Epithelial cell of proximal tubule (primary cell): ENCODE measurements at places on chromosomes 6 and 20. TPM values are rescaled to one million over a fixed set of nuclear protein-coding genes. Genes with fewer than 3 reads are reported as not detected.

DNA sequence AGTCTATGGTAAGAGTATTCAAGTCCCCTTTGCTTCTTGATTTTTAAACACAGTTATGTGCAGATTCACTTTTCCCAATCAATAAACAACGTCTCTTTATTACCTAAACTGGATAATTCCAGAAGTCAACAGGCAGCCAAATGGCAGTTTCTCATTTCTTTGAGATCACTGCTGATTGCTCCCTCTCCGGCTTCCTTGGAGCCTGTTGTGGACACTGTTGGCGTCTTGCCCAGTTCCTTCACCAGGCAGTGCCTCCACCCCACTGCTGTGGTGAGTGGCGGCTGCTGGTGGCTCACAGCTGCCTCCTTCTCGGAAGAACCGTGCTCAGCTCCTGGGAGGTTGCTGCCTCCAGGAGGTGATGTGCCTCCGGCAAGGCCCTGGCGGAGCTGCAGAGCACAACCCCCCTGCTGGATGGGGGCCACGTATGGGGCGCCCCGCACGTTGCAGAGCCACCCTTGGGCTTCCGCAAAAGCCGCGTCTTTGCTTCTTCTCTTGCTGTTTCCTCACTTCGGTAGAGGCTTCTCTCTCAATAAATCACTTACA is 105.1 kb upstream of the CNKSR3 start:
- peak; percentile 64 for DNase-seq

DNA sequence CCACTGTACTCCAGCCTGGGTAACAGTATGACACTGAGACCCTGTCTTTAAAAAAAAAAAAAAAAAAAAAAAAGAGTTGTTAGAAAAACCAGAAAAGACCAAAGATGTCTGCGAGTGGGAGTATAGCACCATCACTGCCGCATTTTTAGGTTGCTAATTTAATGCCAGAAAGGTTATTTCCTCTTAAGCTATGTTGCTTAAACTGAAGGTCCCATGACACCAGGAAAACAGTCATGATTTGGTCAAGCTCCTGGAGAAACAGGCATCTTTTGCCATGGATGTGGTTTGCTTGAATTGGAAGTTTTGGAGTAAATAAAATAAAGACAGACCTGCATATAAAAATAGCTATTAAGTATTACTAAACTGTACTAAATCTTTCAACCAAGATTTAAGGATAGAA is 68.3 kb upstream of the TNFRSF21 start:
- DNase-seq = no peak

- DNase-seq = no peak
Observed at GRCh38 chr6:138586638-138587037, 87.3 kb upstream of the NHSL1 start.

GRCh38 chr20:43722153-43722505 is 4.7 kb downstream of the GTSF1L start:
- DNase-seq = no peak

DNA sequence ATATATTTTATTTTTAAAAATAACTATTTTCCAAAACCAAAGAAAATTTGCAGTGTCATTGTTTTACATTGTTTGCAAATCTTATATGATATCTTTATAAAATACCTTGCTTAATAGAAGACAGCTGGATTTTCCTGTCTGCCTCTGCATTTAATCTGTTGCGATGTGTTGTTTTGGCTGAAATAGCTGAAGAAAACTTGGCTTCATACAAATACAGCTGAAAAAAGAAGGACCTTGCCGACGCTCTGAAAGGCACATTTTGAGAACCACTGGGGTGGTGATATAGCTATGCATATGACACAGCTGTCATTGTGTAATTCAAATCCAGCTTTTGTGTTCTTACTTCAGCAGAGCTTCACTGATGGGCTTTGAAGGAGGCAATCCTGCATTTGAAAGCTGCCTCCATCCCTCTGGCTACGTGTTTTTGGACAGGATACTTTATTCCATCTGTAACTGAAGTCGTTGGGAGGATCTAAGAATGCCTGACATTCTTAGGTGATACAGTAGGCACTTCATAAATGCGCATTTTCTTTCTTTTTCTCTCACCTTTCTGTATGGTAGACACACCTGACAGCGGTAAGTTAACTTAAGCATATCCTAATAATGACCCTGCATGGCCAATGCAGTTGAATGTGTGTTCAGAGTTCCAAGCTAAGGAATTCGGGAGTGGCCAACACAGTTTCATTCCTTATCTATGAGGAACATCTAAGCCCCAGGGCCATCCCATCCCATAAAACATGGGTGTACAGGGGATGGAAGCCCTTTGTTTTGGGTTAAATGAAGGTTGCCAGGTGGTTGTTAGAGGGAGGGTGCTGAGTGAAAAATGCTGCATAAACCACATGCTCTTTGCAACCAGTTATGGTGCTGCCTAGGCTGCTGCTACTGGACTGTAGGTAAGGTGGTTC is 213.0 kb downstream of the TFAP2A start:
- no peak for DNase-seq

DNA sequence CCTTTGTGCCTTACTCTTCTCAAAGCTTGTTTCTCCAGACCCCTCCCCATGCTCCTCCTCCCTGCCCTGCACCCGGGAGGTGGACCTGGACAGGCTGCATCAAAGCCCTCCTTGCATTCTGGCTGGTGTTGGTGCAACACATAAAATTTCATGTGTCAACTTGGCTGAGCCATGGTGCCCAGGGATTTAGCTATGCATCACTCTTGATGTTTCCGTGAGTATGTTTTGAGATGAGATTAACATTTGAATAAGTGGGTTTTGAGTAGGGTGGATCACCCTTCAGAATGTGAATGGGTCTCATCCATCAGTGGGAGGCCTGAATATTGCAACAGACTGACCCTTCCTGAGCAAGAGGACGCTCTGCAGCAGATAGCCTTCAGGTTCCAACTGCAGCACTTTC is 4.4 kb upstream of the OCSTAMP start:
- DNase-seq = no peak

DNA sequence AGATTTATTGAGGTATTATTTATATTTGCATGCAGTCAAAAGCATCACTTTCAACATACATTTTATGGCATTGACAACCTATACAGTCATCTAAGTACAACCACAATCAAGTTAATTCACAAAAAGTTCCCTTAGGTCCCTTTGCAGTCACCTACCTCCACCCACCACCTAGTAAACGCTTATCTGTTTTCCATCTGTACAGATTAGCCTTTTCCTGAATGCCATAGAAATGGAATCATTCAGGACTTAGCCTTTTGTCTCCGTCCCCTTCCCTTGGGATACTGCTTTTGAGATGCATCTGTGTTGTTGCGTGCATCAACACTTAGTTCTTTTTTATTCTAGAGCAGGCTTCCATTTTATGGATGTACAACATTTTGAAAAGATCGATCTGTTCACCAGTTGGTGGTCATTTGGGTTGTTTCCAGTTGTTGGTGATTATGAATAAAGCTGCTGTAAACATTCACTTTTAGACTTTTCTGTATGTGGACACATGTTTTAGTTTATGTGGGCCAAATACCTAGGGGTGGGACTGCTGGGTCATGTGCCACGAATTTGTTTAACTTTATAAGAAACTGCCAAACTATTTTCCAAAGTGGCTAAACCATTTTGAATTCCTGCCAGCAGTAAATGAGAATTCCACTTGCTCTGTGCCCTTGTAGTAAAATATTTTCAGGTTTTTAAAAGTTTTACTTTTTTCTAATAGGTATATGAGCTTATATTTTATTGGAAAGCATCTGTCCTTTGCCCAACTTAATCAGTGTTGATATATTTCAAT is 17.6 kb upstream of the IFNGR1 start:
- DNase-seq = no peak

DNA sequence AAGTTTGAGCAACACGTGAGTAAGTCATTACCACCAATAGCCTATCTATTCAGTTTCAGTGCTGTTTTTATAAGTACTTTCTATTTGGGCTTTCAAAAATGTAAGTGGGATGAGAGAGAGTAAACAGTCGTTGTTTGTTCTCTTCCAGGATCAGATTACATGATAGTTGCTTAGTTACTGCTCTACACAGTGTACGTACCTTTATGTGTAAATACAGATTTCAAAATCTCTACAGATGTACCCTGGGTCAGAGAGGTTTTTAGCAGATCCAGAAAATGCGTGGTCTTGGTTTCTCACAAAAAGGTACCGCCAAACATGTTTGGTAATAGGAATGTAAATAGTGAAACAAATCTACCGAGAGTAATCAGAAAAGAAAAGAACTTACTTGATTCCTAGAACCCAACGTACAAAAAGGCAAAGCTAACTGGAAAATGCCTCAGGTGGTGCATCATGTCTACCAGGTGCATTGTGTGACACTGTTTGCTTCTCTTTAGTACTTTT is 421.1 kb downstream of the BCKDHB start:
- no peak for DNase-seq

- no peak for DNase-seq
Observed at GRCh38 chr6:49713346-49713745, at the start of gene CRISP2. CRISP2 (minus strand) TSS chr6:49713543; CDS start chr6:49709196, 4,347 bp downstream.

DNA sequence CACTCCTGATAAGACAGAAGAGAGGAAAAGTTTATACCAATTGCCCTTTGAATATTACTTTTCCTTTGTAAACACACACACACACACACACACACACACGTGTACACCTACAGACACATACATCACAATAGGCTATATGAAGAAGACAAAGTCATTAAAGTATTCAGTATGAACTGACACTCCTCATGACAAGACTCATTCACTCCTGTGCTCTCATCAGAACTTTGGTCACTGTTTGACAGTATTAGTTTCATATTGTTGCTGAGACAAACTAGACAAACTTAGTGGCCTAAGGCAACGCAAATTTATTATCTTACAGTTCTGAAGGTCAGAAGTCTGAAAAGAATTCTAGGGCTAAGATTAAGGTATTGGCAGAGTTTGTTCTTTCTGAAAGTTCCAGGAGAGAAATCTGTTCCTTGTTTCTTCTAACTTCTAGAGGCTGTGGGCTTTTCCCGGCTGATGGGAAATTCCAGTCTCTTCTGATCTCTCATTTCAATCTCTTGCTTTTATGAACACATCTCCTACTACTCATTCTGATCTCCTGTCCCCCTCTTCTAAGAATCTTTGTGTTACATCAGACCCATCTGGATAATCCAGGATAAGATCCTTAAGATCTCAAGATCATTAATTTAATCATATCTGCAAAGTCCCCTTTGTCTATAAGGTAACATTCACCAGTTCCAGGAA is 171.3 kb downstream of the HACE1 start:
- no peak for DNase-seq

The CDH22 gene
- total RNA-seq = not detected in 2 replicates

The CLPSL2 gene
- not detected in 2 replicates for total RNA-seq

The RNF39 gene
- not detected in 2 replicates for total RNA-seq
